ENCODE measurements at places on chromosomes 3 and 15. TPM values are rescaled to one million over a fixed set of nuclear protein-coding genes. Genes with fewer than 3 reads are reported as not detected.

DNA sequence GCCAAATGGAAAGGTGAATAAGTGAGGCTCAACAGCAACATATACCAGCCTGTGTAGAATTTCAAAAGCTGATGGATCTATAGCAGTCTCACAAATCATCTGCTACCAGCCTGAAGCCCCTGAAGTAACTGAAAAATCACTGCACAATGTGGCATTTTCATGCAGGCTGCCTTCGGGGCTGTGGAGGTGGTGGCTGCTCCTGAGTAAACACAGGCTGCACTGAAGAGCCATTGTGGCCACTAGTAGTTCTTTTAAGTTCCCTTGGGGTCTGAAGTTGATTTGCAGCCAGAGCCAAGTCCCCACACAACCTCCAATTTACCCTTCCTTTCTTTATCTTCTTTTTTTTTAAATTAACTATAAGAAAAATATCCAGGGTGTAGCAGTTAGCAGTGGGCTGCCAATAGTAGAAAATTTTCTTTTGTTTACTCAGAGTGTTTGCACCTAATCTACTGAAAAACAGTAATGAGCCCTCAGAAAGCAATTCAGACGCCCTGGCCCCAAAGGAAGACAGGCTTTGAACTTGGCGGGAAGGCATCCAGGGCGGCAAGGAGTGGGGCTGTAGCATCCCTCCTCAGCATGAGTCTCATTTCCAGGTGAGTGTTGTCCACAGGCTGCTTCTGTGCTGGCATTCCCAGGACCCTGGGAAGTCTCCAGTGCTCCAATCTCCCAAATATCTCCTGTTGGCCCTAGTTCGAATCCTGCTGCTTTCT, 13.3 kb upstream of the SUSD5 start:
- peak; percentile 9 for DNase-seq

The ACSBG1 gene
- polyA plus RNA-seq: 1.2 TPM

The GRK7 gene
- 0.17 TPM for polyA plus RNA-seq

GRCh38 chr15:66729331-66729951, 27.4 kb downstream of the SMAD6 start:
- DNase-seq: no peak

The ANP32A gene
- 353 TPM for polyA plus RNA-seq

The TMEM43 gene
- polyA plus RNA-seq: 65.8 TPM

- no peak for DNase-seq
Observed at GRCh38 chr3:45496555-45496954, 98.0 kb upstream of the LIMD1 start.

DNA sequence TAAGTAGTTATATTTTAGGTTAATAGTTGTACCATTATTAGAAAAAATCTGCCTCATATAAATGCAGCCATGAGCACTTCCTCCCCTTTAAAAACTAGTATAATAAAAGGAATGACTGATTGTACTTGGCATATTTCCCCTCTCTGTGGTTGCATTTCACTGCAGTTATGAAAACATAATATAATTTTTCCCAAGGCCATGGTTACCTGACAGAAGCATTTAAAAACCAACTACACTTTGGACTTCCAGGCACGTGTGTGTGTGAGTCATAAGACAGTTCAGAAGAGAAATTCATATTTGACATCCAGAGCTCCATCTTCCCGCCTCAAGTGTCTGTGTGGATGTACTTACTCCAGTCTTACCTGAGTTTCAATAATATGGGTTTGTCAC, 828.2 kb upstream of the CFAP20DC start:
- no peak for DNase-seq
